ENCODE measurements at places on chromosomes 1 and 21.
A peak's percentile ranks its signal among the peaks of the same experiment; 100 is the strongest.

DNA sequence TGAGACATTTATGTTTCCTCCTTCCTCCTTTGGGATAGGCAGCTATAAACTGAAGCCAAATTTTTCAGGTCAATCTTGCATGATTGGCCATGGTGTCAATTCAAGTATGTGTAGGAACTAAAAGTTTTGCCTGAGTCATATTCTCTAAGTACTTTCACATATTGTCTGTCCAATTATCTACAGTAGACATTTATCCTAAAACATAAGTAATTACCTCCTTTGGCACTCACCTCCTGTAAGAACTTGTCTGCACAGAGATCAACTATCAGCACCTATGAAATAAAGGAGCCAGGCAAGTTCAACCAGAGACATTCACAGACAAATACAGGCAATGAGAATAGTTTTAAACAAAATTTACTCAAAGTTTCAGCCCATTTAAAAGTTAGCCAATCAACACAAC is 14.2 kb upstream of the BCAS2 start:
- no peak for DNase-seq

GRCh38 chr1:243882276-243882675 is 32.2 kb upstream of the AKT3 start:
- DNase-seq = peak; percentile 22

GRCh38 chr1:1399872-1400575 is 889 bp upstream of the CCNL2 start:
- DNase-seq = no peak

- DNase-seq = no peak
Measured at GRCh38 chr1:59044535-59045121, 252.3 kb upstream of the FGGY start.

- no peak for DNase-seq
Measured at GRCh38 chr21:33020558-33021100, 5.1 kb upstream of the OLIG2 start.

- peak; percentile 80 for DNase-seq
Measured at GRCh38 chr1:108704496-108704895, 8.2 kb upstream of the FNDC7 start.

- no peak for DNase-seq
Measured at GRCh38 chr1:154884869-154885701, 15.0 kb upstream of the KCNN3 start.

DNA sequence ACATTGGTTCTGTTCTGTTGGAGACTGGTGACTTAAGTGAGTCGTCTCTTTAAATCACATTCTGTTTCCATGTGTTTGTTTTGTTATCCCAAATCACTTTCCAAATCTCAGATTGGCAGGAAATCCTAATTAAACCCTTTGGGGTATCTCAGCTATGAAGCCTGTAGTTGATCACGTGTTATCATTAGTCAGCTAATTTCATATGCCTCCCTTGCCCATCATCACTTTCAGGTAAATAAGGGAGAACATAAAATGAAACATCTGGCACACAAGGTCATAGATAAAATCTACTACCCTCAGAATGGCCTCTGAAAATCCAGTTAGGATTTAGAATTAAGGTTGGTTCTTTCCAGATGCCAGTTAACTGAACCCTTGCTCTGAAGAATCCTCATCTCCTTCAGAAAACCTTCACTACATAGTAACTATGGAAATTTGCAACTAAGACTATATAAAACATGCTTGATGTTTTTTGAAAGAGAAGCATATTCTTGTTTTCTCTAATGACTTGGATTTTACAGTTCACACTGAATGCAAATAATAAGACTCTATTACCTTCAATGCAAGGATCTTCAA is 401.5 kb downstream of the DSCAM start:
- no peak for DNase-seq

DNA sequence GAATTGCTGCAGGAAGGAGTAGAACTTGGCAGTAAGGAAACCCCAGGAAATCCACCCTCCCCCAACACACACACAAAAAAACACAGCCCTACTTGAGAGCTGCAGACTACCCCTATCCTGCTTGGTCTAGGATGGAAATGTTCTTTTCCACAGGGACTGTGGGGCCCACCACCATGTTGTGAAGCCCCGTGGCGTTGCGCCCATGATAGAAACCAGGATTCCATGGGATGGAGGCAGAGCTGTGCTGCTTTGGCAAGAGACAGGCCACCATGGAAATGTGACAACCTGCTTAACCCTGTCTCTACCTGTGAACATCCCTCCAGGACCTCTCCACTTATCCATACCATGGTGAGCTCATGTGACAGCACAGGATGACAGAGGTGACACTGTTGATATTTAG is 121.1 kb upstream of the NGF start:
- no peak for DNase-seq

DNA sequence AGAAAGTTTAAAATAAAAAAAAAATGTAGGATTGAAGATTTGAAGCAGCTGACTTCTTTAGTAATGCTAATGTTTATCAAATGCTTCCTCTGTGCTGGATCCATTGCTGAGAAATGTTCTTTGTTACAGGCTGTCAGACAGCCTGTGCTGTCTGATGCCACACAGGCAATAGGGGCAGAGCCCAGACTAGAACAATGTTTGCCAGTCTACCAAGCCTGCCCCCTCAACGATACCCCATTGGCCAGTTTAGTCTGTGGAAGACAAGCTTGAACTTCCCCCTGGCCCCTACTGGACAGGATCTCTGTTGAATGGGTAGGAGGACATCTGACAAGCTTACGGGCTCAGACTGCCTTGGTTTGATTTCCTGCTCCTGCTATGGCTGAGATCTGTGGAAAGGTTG is 79.4 kb downstream of the PAPPA2 start:
- DNase-seq = no peak

DNA sequence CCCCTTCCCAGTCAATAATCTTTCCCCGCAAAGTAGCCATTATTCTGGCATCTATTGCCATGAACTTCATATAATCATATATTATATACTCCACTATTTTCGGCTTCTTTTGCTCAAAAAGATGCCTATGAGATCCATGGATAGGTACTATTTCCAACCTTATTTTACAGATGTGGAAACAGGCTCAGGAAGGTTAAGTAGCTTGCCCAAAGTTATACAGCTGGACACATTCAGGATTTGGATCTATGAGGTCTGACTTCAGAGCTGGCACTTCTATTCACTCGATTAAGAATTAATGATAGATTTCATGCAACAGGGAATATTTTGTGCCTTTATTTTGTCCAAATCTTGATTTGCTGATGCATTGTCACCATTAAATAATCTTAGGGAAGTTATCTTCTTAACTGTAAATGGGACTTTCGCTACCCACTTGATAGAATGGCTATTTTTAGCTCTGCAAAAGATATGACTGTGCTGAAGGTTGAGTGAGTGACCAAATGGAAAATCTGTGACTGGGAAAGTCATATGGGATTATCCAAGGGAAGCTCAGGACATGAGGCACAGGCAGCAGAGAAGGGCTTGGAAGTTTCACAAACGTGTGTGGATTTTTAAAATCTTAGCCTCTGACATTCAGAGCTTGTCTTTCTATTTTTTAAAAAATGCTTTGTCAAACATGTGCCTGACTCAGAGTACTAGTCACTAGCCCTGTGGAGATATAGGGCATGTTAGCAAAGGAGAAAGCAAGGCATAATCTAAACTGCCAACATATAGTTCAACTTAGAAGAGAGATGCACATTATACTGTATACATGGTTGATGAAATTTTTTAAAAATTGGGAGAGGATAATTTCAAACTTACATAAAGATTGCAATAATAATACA is 36.5 kb downstream of the GIPC2 start:
- no peak for DNase-seq

DNA sequence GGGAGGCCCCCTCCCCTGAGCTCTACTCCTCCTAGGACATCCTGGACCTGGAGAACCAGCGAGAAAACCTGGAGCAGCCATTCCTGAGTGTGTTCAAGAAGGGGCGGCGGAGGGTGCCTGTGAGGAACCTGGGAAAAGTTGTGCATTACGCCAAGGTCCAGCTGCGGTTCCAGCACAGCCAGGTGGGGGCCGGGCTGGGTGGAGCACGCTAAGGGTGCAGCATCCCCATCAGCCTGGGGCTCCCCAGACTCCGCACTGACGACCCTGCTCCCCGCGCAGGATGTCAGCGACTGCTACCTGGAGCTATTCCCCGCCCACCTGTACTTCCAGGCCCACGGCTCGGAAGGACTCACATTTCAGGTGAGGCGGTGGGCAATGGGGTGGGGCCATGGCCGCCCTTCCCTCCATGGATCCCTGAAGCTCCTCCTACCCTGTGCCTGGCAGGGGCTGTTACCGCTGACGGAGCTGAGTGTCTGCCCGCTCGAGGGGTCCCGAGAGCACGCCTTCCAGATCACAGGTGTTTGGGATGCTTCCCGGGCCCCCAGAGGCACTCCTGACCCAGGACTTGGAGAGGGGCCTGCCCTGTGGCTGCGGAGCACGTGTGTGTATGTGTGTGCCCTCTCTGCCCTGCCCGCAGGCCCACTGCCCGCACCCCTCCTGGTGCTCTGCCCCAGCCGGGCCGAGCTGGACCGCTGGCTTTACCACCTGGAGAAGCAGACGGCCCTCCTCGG is 4.1 kb downstream of the PLEKHN1 start:
- DNase-seq = no peak

DNA sequence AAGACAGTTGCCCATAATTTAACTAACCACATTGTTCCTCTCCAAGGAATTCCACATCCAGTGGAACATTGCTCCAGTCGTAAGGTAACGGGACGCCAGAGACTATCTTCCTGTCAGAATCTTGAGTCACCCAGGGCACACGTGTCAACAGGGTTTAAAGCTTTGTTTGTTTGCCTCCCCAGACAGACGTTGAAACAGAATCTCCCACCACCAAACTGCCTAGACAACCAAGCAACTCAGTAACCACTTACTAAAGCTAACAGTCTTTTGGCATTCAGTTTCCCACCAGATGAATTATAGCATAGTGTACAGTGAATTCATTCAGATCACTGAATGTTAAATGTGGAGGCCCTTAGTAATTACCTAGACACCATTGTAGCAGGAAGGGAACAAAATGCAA is 439.5 kb downstream of the PLPP3 start:
- no peak for DNase-seq

DNA sequence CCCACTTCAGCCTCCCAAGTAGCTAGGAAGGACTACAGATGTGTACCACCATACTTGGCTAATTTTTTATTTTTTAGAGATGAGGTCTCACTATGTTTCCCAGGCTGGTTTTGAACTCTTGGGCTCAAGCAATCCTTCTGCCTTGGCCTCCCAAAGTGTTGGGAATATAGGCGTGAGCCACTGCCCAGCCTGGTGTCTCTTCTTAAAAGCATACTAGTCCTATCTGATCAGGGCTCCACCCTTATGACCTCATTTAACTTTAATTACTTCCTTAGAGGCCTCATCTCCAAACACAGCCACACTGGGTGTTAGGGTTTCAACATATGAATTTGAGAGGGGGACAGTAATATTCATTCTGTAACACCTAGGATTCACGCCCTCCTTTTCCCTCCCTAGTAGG is 130.9 kb downstream of the GLIS1 start:
- DNase-seq = no peak

GRCh38 chr1:84541679-84542078 is 32.6 kb downstream of the CTBS start:
- DNase-seq = no peak

DNA sequence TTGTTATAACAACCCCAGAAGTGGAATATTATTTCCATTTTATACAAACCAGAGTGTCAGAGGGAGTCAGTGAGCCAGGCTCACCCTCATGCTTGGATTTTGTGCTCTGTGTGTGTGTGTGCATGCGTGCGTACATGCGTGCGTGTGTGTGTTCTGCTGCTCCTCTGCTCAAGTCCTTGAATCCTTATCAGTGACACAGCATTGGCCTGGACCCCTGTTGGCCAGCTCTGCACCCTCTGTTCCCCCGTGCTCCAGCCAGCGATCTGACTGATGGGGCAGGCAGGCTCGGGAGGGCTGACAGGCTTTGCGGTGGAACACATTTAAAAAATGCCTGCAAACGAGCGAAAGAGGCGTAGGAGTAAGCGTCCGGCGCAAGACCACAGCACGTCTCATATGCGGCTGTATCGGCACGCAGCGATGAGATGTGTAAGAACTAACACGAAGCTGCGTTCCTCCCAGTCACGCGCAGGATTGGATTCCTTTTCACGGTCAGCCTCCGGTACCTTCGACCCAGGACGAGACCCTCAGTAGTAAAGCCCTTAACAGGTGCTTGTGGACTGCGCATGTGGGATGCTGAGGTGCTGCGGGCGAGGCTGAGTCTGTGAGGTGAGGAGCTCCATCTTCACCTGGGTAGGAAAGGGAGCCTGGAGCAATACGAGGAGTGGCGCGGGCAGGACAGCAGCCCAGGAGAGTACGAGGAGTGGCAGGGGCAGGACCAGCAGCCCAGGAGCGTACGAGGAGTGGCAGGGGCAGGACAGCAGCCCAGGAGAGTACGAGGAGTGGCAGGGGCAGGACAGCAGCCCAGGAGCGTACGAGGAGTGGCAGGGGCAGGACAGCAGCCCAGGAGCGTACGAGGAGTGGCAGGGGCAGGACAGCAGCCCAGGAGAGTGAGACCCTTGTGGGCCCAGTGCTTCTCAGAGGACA is 130.9 kb downstream of the GALNT2 start:
- DNase-seq = no peak

DNA sequence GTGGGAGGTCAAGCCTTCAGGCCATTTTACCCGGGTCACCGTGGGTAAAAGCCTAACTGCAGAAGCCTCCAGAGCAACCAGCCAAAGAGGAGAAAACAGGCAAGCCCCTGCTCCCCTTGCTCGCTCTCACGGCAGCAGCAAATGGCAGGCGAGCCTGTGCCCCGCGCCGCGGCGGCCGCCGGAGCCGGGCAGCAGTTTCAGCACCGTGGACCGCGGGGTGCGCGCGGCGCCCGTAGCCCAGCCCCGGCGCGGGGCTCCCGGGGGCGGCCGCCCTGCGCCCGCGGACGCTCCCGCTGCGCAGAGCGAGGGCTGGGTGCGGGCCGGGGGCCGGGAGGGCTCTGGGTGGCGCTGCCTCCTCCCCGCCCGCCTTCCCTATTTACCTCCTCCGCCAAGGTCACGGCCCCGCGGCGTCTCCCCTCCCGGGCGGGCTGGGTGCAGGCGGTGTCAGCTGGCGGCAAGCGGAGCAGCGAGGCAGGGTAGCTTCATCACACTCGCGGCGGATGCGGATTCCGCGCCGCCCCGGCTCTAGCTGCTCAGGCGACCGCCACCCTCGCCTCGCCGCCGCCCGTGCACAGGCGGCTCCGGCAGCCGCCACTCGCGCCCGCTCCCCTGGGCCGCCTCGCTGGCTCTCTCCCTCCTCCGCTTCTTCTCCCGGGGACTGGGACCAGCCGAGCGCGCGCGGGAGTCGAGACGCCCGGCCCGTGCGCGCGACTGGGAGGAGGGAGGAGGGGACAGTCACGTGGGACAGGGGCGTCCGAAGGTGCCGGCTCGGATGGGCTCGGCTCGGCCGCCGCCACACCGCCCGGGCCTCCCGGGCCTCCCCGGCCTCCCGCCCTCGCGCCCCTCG is at the start of gene RGS7:
RGS7 (minus strand) TSS at position 687 of the 847 bp plus-strand sequence.
- peak; percentile 6 for DNase-seq

GRCh38 chr1:175842550-175842949 is 99.2 kb upstream of the TNR start:
- DNase-seq = no peak

- DNase-seq = no peak
Measured at GRCh38 chr21:33162436-33162951, 67.2 kb upstream of the IFNAR2 start.

DNA sequence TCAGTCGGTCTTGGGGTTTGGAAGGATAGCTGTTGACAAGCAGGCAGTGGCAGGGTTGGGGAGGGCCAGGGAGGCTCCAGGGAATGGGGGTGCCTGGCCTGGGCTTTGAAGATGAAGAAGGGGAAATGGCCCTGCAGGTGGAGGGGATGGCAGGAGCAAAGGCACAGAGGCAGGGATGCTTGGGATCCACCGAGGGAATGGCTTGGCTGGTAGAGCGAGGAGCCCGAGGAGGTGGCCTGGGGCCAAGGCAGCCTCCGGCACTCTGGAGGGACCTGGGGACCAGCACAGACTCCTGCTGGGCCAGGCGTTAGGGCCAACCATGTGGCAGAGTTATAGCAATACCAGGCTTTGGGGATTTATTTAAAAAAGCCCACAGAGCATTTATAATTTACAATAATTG is 62.9 kb upstream of the EDN2 start:
- no peak for DNase-seq
